ENCODE measurements at places on chromosomes 6 and 20.

DNA sequence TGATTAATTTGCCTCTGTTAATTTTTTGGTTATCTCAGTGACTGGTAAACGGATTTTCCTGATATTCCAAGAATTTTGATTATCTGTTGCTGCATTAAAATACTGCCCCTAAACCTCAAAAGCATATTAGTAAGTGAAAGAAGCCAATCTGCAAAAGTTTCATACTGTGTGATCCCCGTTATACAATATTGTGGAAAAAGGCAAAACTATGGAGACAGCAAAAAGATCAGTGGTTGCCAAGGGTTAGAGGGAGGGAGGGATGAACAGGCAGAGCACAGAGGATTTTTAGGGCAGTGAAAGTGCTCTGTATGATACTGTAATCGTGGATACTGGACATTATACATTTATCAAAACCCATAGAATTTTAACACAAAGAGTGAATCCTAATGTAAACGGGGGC, 133.0 kb downstream of the MYLK4 start:
- DNase-seq = no peak

- no peak for DNase-seq
These were observed 1008.3 kb downstream of the KIF16B start for GRCh38 chr20:15564981-15565380.

DNA sequence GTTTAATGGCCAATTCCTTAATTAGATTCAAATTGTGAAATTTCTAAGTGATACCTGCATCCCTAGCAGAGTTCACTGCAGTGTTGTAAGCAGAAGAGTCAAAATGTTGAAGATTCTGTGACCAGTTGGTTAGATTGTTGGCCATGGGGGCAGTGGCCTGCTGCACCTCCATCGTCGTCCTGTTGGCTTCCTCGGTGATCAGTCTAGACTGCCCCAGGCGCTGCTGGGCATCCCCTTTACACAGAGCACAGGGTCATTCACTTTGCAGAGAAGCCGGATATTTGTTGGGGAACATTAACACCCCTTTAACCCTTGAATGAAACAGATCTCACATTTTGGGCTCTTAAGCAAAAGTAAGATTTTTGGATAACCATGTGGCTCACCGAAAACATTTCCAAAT, 60.7 kb downstream of the FAM229B start:
- DNase-seq = no peak

DNA sequence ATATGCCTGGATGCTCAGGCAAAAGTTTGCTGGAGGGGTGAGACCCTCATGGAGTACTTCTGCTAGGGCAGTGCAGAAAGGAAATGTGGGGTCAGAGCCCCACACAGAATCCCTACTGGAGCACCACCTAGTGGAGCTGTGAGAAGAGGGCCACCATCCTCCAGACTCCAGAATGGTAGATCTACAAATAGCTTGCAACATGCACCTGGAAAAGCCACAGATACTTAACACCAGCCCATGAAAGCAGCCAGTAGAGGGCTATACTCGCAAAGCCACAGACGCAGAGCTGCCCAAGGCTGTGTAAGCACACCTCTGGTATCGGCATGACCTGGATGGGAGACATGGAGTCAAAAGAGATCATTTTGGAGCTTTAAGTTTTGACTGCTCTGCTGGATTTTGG, 60.7 kb upstream of the GJE1 start:
- no peak for DNase-seq

DNA sequence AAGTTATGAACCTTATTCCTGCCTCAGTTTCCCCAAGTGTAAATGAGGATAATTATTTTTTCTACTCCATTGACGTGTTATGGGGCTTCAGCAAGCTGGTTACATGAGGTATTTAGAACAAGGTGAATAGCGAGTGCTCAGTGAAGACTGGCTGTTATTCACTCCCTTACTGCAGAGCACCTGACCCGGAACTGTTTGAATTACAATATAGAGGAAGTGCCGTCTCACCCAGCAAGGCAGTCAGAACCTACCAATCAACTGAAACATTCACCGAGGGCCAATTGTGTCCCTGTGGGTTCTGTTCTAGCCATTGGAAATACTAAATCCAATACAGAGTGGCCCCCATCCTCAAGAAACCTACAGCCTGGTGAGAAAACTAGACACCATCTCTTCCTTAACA, 216.9 kb downstream of the UST start:
- DNase-seq = no peak

DNA sequence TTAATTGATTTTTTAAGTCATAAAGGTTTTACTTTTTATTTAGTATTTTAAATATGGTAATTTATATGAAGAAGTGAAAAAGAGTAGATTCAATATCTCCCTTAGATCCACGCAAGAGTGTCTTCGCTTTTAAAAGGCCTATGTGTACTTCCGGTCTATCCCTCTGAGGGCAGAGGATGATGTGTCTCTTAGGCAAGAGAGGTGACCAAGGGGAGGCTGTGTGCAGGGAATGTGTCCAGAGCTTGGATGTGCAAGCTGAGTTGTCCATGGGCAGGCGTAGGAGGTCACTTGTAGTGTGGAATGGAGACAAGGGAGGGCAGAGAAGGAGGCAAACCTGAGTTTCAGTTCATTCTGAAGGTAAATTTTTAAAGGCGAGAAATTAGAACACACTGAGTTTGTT, 113.9 kb downstream of the CRYBG1 start:
- DNase-seq = no peak

- DNase-seq = no peak
These were observed 24.1 kb downstream of the SUPT3H start for GRCh38 chr6:45353654-45354053.

DNA sequence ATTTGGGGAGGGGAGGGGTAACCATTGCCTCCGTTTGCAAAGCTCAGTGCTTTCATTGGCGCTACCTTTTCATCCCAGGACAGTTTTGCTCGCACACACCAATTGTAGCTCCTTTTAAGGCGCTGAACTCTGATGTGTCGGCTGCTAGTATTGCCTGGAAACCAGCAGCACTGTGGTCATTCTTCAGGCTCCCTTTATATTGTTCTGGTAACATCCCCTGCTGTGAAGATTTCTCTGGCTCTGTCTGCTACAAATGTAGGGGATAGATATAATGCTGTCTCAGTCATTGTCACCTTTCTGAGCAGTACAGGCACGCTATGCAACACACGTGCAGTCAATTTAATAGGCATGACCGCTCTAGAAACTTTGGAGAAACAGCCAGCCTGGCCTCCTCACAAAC, 172.9 kb upstream of the SASH1 start:
- DNase-seq = no peak

- DNase-seq = no peak
These were observed 91.6 kb upstream of the RIPOR2 start for GRCh38 chr6:25027221-25027916.

DNA sequence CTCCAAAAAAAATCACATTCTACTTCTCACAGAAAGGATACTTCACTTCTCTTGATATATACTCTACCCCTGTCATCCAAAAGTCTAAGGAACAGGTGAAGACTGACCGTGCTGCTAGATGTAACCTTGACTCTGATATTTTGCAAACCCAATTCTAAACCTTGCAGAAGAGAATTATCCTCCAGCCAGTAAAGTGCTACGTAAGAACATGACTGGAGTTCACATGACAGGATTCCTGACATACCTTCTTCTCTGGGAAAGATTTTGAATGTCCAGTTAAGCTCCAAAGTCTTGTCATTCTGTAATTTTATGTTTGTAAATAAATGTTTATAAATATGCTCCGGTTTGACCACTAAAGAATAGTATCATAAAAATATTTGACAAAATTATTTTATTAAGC, 35.8 kb downstream of the BTBD9 start:
- peak; percentile 62 for DNase-seq

- no peak for DNase-seq
These were observed 81.2 kb upstream of the MAN1A1 start for GRCh38 chr6:119430805-119431204.

GRCh38 chr20:8842525-8842924, 226.4 kb upstream of the PLCB4 start:
- DNase-seq = no peak

All from AG10803 (cell line).